ENCODE measurements at places on chromosomes 6 and 20.

DNA sequence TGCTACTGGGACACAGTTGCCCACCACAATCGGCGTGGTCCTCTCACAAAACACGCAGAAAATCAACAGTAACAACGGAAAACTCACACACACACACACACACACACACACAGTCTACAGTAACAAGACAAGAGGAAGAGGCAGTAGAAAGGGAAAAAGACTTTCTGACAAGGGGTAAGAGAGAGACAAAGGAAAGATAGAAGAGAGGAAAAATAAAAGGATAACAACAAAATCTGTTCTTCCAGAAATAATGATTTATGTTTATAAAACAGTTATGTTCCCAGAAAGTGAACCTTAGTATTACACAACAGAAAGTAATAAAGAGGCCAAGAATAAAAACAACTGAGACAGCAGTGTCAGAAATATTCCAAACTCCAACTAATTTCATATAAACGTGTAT, 2.9 kb downstream of the RANBP9 start:
- DNase-seq, result no peak

DNA sequence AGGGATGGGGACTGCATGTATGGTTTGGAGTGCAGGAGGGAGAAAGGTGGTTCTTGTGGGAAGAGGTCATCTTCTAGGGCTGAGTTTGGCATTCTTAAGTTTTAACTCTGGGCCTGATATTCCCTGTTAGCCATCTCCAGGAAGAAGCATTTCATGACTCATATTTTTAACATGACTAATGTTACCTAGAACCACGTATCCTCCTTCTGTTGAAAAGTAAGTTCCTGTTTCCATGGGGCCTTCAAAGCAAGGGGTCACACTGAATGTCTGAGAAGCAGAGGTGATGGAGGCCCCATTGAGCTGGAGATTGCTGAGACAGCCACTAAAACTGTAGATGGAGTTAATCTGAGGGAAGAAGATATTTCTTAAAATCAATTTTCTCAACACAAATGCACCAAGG, 30.2 kb downstream of the FAM229B start:
- DNase-seq, result no peak

DNA sequence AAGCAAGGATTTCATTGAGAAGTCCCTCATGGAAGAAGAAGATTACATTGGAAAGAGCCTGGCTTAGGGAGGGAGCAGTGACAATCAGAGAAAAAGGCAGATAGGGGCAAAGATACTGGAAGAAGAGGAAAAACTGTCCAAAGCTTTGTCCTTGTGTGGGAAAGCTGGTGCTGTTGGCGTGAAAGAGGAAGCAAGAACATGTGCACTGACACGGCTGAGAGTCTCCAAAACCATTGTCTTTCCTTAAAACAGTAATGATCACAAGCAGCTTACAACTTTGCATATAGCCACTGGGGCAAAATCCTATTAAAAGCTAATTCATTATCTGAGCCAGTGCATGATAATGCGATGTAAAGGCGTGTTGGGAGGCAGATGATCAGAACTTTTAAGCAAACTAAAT, 85.1 kb upstream of the ESR1 start:
- no peak for DNase-seq

DNA sequence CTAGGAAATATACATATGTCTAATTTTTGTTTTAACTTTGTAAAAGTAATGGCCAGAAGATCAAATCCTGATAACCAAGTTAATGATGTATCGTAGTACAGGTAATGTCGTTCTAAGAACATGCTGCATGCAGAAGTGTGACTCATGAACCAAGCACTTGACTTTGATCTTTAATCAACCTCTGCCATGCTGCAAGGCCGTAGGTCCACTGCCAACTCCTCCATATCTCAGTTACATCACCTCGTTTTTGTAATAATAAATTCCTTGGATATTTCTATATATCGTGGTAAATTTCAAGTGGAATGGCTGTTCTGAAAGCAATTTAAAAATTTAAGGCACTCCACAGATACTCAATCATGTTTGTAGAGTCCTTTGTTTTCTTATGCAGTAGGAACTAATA, 771.7 kb downstream of the EPHA7 start:
- no peak for DNase-seq

DNA sequence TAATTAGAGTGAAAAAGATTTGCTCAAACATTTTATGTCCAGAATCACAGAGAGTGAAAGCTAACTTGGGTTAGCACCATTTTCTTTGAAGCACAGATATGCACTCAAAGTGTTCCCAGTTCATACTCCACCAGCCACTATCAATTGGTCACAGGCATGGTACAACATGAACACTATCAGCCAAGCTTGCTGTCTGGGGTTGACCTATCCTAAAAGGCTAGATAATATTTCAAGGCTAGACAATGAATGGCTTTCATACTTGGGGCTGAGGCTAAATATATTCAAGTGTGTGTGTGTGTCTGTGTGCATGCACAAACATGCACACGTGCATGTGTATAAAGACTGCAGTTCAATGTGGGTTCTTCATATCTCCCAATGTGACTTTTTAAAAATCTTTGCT, 783.0 kb upstream of the GJE1 start:
- DNase-seq, result no peak

DNA sequence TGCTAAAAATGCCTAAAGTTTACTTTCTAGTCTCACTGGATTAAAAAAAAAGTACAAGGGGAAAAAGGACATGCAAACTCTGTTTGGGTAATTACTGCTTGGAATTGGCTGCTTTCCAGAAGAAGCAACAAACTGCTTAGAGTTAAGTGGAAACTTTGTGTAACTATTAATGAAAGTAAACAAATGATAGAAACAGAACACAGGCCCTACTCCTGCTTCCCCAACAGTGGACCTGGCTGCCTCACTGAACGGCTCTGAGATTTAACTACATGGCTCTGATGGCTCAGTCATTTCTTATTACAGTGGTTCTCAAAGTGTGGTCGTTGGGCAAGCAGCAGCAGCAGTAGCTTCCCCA, 108.5 kb downstream of the MAN1A1 start:
- no peak for DNase-seq

DNA sequence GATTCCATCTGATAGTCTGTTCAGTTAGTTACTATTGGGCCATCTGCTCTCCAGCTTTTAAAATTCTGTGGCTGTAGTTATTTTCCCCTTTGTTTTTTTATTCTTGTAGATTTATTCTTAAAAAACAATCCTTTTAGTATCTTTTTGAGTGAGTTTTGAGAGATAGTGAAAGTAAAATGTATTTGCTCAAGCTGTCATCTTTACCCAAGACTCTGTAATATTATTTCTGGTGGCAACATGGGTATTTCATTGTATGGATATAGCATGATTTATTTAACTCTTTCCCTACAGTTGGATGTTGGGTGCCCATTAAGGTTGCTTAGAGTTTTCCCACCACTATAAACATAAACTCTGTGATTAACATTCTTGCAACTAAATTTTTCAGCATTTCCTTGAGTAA, 24.6 kb downstream of the STK4 start:
- no peak for DNase-seq

GRCh38 chr6:11389977-11390376, 147.6 kb upstream of the TMEM170B start:
- DNase-seq, result no peak

- DNase-seq, result no peak
Observed at GRCh38 chr6:23704479-23705052, 421.4 kb upstream of the NRSN1 start.

GRCh38 chr6:1382883-1383728, 6.3 kb upstream of the FOXF2 start:
- DNase-seq, result no peak

GRCh38 chr6:8149350-8149749, 47.0 kb upstream of the EEF1E1 start:
- no peak for DNase-seq

GRCh38 chr6:135324531-135324930, 143.4 kb downstream of the MYB start:
- no peak for DNase-seq

DNA sequence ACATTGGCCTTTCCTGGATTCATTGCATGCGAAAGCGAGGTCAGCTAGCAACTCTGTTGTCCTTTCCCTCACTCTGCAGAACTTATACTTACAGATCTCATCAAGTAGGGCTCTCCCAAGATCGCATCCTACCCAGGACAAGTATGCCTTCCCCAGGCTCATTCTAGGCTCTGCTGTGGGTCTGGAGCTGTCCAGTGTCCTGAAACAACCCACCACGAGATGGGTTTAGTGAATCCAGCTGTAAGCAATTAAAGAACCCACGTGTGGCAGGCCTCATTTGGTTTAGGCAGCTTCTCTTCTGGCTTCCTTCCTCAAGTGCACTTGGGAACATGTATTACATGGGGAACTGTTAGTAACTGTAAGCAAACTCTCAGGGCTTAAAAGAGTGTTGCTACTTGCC, 406.5 kb upstream of the CHD6 start:
- DNase-seq, result no peak

Data from COLO829 (cell line).